CD4-positive, CD25-positive, alpha-beta regulatory T cell (primary cell): ENCODE measurements at places on chromosomes 11 and 22.

DNA sequence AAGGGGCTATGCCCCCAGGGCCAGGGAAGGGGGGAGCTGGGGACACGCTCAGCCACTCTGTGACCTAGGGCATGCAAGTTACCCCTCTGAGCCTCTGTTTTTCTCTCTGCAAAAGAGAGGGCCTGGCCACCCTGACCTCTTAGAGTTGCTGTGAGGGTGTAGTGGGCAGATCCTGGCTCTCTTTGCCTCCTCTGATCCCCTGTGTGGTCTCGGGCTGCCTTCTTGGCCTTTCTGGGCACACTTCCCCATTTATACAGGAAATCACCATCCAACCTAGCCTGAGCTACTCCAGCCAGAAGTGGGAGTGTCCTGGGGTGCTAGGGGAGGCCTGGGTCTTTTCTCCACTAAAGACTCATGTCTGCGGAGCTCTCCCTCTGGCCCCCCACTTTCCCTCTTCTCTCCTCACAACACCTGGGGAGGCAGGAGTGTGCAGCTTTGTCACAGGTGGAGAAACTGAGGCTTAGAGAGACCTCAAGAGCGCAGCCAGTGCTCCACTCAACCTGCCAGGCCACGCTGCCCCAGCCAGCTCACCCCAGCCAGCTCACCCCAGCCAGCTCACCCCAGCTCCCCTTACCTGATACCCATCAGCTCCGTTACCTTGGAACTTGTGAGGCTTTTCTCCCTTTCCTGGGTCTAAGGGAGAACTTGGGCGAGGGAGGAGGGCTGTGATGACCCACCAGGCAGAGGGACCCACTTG, 1.4 kb downstream of the AIFM3 start:
- H3K27ac ChIP-seq: no peak overlapping the region
- no peak overlapping the region for H3K4me3 ChIP-seq
- DNase-seq: no peak
- peaks cover 3% of the 10 kb centered on the region for H3K27me3 ChIP-seq
- peaks cover 12% of the 10 kb centered on the region for H3K4me1 ChIP-seq

DNA sequence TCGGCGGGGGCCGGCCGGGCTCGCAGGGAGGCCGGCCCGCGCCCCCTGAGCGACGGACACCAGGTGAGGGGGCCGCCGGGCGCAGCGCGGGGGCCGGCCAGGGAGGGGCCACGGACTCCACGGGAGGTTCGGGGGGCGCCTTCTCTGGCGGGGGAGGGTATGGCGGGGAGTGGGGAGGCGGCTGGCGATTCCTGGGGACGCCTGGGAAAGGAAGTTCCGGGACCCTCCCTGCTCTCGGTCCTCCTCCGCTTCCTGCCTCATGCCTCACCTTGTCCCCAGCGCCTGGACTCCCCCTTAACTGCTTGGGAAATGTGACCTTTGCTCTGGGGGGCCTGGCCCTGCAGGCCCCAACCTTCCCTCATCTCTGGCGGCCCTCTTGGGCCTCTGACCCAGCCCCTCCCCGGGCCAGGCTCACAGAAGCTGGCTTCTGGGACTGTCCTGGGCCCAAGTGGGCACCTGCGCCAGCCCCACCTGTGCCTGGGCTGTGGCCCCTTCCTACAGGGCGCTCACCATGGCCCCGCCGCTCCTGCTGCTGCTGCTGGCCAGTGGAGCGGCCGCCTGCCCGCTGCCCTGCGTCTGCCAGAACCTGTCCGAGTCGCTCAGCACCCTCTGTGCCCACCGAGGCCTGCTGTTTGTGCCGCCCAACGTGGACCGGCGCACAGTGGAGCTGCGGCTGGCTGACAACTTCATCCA, 516 bp downstream of the LRFN4 start:
- peaks cover 14% of the 10 kb centered on the region for H3K4me1 ChIP-seq
- no peaks in the 10 kb centered on the region for H3K27me3 ChIP-seq

GRCh38 chr11:64344787-64345186, 4.8 kb downstream of the CCDC88B start:
- H3K27me3 ChIP-seq: no peaks in the 10 kb centered on the region
- no peak overlapping the region for H3K4me3 ChIP-seq
- H3K27ac ChIP-seq: no peak overlapping the region

DNA sequence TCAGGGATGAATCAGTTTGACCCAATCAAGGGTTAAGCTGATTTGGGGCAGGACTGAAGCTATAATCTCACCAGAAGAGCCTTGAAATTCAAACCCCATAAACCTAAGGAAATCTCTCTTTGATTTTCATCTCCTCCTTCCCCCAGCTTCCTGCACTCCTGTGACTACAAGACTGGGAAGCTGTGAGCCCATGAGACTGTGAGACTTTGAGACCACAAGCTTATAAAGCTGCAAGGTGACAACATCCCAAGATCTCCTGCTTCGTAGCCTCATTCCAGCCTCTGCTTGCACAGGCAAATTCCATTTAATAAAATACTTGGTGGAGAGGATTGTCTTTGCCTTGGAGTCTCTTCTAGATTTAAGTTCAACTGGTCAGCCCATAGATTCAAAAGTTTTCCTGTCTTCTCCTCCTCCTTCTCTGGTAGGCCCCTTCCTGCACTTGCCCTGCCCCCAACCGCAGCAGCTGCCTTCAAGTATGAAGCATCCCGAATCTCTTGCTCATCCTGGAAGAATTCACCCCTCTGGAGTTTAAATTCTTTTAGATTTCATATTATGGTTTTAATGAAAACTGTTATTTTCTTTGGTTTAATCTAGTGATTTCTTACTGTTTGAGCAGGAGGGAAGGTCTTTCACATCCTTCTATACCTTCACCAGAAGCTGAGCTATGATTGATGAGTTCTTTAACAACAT, 42.1 kb downstream of the PAMR1 start:
- no peak for DNase-seq
- H3K27ac ChIP-seq: no peak overlapping the region
- no peak overlapping the region for H3K4me3 ChIP-seq
- no peaks in the 10 kb centered on the region for H3K36me3 ChIP-seq
- H3K4me1 ChIP-seq: no peaks in the 10 kb centered on the region

GRCh38 chr22:37982938-37983859, 1.2 kb downstream of the SOX10 start:
- no peaks in the 10 kb centered on the region for H3K27me3 ChIP-seq
- H3K4me1 ChIP-seq: no peaks in the 10 kb centered on the region
- no peak for DNase-seq
- H3K36me3 ChIP-seq: no peaks in the 10 kb centered on the region

GRCh38 chr11:59822989-59823566, 12.5 kb upstream of the MRPL16 start:
- no peaks in the 10 kb centered on the region for H3K36me3 ChIP-seq
- no peaks in the 10 kb centered on the region for H3K27me3 ChIP-seq
- no peak for DNase-seq

GRCh38 chr11:133228471-133229329, 303.6 kb downstream of the OPCML start:
- no peaks in the 10 kb centered on the region for H3K36me3 ChIP-seq
- DNase-seq: no peak
- no peaks in the 10 kb centered on the region for H3K4me1 ChIP-seq

DNA sequence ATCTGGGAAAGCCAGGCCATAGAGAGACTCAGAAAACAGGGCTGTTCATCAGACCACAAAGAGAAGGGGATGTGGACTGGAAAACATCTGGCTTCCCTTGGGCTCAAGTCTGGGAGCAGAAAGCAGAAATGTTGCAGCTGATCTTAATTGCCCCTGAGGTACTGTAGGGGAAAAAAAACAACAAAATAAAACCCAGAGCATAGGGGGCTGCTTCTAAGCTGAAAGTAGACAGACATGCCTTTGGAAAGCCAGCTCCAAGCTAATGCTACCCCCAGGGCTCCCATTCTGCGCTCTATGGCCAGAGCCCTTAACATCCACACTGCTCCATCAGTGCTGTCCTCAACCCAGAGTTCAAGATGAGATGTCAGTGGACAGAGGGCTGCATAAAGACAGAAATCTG, 2.0 kb upstream of the PACSIN3 start:
- no peak for DNase-seq
- H3K4me1 ChIP-seq: peaks cover 21% of the 10 kb centered on the region
- H3K27ac ChIP-seq: no peak overlapping the region
- H3K27me3 ChIP-seq: peaks cover 17% of the 10 kb centered on the region
- no peaks in the 10 kb centered on the region for H3K36me3 ChIP-seq
- no peak overlapping the region for H3K4me3 ChIP-seq

DNA sequence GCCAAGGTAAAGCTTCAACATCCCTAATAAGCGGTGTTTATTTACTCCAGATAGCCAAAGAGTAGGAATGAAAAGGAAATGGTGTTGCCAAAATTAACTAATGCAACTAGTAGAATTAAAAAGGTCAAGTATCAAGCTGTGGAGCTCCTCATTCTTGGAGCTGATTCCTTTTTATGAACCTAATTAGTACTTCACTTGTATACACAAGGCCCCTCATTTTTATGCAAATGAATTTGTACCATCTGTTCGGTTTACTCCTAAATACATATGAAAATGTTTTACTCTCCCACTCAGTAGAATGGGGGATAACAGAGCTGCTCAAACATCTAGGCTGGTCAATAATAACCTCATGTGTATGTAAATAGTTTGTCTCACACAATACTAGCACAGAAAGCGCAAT, 426.4 kb upstream of the LUZP2 start:
- DNase-seq: no peak
- no peak overlapping the region for H3K4me3 ChIP-seq
- H3K27me3 ChIP-seq: no peaks in the 10 kb centered on the region
- no peaks in the 10 kb centered on the region for H3K4me1 ChIP-seq

DNA sequence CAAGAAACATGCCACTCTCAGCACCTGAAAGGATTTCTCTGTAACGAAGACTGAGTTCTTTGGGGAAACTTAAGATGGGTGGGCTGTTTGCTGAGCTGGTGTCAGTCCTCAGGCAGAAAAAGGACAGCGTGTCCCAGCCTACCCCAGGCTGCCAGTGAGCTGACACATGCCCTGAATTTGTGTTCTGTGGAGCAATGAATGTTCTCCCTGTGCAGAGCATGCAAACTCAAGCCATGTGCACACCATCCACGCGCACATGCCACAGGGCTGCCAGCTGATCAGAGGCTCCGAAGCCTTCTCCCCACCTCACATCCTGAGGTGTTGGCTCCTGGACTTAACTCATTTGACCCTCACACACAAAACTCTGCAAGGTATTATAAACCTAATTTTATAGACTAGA, 104.9 kb downstream of the KCNC1 start:
- DNase-seq: no peak
- H3K27ac ChIP-seq: no peak overlapping the region
- H3K27me3 ChIP-seq: no peaks in the 10 kb centered on the region
- H3K4me1 ChIP-seq: no peaks in the 10 kb centered on the region
- no peak overlapping the region for H3K4me3 ChIP-seq
- H3K36me3 ChIP-seq: no peaks in the 10 kb centered on the region
